ENCODE measurements at places on chromosomes 12 and 14.

- no peak for DNase-seq
These were observed 28.2 kb downstream of the TTC8 start for GRCh38 chr14:88852632-88853031.

DNA sequence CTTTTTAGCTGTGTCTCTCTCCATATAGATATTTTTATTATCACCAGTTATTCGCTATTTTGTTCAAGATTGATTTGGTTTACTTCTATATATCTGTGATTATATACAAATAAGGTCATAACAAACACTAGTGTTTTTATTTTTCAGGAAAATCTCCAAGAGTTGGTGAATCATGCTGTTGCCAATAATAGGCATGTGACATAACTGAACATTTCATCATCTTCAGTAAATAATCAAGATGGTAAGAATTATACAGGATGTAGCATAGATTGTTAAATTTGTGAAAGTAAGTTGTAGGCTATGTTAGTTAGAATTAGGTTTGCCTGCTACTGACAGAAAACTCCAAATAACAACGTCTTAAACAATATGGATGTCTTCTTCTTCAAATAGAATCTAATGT, 240.9 kb upstream of the PDE3A start:
- no peak for DNase-seq

DNA sequence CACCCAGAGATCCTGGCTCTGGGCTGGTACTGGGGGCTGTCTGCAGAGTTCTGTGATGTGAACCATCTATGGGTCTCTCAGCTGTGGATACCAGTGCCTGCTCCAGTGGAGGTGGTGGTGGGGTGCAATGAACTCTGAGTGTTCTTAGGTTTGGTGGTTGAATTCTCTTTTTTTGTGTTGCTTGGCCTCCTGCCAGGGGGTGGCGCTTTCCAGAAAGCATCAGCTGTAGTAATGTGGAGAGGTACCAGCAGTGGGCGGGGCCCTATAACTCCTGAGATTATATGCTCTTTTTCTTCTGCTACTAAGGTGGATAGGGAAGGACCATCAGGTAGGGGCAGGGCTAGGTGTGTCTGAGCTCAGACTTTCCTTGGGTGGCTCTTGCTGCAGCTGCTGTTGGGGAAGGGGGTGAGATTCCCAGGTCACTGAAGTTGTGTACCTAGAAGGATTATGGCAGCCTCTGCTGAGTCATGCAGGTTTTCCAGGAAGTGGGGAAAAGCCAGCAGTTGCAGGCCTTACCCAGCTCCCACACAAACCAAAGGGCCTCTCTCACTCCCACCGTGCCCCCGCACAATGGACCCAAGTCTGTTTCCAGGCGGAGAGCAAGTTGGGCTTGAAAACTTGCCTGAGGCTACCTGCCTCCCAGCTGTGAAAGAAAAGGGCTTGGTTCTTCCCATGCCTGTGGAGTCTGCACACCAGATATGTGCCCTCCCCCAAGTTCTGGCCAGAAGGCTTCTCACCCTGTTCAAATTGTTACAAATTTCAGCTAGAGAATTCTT, 18.6 kb downstream of the CCER1 start:
- DNase-seq = peak; percentile 16

- DNase-seq = peak; percentile 25
These were observed 43.4 kb upstream of the LIMA1 start for GRCh38 chr12:50326590-50327284.

- DNase-seq = no peak
These were observed 14.9 kb downstream of the LEMD3 start for GRCh38 chr12:65184176-65184857.

DNA sequence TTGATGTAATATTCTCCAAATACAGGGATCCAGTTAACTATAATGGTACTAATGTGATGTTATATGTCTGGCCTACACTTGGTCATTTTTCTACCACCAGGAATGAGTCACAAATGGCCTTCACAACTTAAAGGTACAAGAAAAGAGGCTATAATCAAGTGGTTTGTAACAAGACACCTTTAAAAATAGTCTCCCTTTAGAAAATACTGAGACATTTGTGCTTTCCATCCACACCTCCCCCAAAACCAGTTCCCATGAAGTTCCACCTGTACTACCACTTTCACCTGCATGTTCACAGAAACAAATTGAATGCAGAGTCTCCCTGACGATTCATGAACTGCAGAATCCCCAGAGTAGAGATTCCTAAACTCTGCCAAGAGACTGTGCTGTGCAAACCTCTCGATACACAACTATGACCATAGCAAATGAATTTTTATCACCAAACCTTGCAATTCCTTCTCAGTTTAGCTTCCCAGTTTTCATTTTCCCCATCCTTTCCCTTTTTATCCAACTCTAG, 6.0 kb downstream of the BTG1 start:
- DNase-seq = peak; percentile 60

Measured in Calu3 (cell line).